ENCODE measurements at places on chromosomes 3 and 15.

- no peak for DNase-seq
These were observed 1.1 kb downstream of the CNBP start for GRCh38 chr3:129182390-129183185.

DNA sequence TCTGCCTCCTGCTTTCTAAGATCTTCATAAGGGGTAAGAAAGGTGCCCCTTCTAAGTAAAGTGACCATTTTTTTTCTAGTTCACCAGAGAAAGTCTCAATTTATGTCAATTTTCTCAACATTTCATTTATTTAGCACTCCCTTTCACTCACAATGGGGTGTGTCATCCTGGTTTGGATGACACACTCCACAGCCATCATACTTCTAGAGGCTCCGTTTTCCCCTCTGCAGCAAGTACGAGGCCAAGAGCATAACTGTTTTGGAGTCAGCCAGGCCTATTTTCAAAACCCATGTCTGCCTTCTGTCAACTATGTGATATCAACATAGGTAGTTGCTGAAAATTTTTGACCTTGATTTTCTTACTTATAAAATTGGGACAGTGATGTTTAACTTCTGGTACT is 703.2 kb downstream of the NLGN1 start:
- DNase-seq, result no peak

- peak; percentile 96 for DNase-seq
These were observed 439.7 kb downstream of the NTRK3 start for GRCh38 chr15:87816811-87817210.

DNA sequence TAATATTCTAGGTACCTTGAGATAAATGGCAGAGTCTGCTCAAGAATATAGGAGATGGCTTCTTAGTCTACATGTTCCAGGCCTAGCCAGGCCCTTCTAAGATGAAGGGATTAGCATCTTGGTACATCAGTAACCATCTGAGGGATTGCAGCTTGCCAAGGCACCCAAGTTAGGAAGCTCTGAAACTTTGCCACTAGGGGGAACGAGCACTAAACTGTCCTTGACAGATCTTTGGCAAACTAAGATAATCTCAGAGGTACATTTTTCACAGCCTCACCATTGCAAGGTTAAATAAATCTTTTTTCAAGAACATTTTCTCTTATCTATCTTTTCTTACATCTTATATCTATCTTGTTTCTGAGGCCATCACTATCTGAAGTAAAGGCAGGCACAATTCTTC is 351.2 kb downstream of the RAP2B start:
- DNase-seq, result no peak

- DNase-seq, result no peak
These were observed 67.6 kb upstream of the CMC1 start for GRCh38 chr3:28173836-28174235.

DNA sequence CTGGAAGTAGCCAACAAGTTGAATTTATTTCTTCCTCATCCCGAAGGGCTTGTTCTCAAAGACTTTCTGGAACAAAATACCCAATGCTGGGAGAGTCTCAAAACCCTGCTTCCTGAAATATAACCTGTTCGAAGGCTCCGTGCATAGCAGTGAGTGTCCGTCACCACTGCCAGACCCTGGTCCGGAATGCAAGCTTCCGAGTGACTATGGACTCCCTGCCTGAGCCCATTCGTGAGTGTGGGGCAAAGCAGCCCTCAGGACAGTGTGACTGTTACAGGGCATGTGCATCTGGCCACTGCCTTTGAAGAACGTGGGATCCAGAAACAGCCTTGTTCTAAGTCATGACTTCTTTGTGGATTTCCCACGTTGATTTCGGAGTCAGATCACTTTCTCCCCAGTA is 214.5 kb upstream of the IGF1R start:
- no peak for DNase-seq

- no peak for DNase-seq
These were observed 2.5 kb downstream of the SEMA3B start for GRCh38 chr3:50271314-50271936.

- no peak for DNase-seq
These were observed 72.4 kb downstream of the TBC1D2B start for GRCh38 chr15:78004919-78005634.

- DNase-seq, result no peak
These were observed 107.1 kb upstream of the TPM1 start for GRCh38 chr15:62935300-62936081.

DNA sequence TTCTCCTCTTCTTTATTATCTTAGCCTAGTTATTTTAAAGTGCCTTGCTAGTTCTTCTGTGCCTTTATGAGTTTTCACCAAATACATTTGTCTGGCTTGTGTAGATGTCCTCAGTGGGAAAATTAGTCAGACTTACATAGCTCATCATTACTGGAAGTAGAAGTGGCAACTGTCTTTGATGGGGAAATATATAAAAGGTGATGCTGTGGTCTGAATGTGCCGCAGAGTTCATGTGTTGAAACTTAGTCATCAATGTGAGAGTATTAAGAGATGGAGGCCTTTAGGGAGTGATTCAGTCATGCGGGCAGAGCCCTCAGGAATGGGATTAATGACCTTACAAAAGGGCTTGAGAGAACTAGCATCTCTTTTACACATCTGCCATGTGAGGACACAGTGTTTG is 6.4 kb upstream of the ERICH6 start:
- DNase-seq, result no peak

GRCh38 chr15:72161361-72162132 is 36.0 kb downstream of the GRAMD2A start:
- no peak for DNase-seq

DNA sequence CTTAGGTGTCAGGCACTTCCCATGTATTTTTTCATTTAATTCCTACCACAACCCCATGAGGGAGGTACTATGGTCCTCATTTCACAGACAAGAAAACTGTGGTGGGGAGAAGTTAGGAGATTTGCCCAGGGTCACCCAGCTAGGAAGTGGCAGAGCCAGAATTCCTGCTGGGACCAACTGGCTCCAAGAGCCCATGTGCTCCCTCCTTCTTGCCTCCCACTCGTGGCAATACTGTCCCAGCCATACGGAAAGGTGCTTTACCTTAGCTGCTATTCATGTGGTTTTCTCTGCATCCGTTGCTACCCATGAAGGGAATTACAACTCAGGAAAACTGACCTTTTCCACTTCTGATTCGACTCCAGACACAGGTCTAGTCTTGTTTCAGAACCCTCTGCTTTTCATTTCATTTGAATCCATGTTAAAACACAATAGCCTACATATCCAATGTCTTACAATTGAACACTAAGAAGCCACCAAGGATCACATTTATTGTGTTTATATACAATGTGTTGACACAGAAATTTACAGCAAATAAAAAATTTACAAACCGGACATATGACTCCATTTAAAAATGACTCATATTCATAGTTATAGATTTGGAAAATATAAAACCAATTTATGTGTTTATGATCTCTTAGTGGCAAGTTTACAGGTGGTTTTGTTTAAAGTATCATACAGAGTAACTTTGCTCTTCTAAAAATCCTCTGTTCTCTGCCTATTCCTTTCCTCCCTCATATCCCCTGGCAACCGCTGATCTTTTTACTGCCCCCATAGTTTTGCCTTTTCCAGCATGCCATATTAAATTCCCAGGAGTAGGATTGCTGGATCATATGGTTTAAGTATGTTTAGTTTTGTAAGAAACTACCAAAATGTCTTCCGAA is 58.8 kb downstream of the BTD start:
- no peak for DNase-seq

DNA sequence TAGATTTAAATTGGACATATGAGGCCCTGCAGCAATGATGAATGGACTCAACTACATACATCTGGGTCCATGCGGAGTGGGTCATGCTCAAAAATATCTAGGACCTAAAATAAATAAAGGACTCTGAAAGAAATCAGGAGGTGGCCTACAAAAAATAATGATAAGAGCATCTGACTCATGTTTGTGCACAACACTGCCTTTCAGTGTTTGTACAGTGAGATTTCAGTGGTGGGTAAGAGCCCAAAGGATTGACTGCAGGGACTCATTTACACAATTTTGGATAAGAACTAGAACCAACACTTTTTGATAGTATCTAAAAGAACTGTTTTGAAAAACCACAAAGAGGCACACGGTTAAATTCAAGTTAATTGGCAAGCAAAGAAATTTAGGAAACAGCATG is 285.5 kb downstream of the SLC9A9 start:
- no peak for DNase-seq

DNA sequence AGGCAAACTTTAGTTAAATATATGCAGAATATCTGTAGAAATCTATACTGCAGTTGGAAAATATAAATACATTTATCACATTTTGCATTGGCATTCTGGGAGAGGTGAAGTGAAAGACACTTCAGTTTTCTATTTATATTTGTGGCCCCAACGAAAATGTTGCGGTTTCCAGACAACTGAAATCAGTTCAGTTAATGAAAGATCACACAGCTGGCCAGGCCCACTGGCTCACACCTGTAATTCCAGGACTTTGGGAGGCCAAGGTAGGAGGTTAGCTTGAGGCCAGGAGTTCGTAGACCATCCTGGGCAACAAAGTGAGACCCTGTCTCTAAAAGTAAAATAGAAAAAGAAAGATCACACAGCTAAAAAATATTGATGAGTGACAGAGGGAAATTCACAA is 11.9 kb upstream of the CLASP2 start:
- DNase-seq, result no peak

GRCh38 chr3:40719660-40720287 is 195.0 kb downstream of the ZNF621 start:
- no peak for DNase-seq

GRCh38 chr15:69290346-69291164 is 8.2 kb upstream of the PAQR5 start:
- no peak for DNase-seq

GRCh38 chr15:58432401-58432800 is 610 bp downstream of the LIPC start:
- no peak for DNase-seq

- no peak for DNase-seq
These were observed 317.1 kb upstream of the TGFBR2 start for GRCh38 chr3:30289324-30289723.

- no peak for DNase-seq
These were observed 34.1 kb upstream of the RASGRP1 start for GRCh38 chr15:38598749-38599148.

DNA sequence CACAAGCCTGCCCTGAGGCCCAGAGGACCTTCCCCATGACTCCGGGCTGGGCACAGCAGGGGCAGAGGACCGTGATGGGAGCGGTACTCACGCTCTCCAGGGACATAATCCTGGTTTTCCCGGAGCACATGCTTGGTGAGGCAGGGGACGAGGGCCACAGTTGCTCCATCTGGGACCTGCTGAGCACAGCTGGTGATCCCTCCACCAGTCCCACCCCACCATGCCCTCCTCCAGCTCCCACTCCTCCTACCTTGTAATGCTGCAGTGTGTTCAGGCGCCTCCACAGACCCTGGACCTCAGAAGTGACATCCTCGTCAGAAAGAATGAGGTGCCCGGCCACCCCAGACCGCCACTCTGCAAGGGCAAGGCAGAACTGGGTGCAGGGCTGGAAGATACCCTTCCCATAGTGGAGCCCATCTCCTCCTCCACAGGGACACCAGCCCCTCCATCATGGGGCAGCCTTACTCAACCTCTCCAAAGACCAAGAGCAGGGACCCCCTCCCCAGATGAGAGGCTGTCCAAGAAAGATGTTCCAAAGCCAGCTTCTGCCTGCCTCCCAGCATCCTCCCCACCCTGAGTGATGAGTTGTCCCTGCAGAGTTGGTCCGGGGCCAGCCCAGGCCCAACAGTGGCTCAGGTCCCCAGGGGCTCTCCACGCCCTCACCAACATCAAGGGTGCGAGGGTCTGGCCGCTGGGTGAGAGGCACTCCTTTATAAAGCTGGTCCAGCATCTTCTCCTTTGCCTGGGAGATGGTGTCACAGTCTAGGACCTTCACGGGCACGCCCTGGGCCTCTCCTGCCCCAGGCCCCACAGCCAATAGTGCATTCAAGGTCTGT is 19.5 kb downstream of the PLXNB1 start:
- no peak for DNase-seq

DNA sequence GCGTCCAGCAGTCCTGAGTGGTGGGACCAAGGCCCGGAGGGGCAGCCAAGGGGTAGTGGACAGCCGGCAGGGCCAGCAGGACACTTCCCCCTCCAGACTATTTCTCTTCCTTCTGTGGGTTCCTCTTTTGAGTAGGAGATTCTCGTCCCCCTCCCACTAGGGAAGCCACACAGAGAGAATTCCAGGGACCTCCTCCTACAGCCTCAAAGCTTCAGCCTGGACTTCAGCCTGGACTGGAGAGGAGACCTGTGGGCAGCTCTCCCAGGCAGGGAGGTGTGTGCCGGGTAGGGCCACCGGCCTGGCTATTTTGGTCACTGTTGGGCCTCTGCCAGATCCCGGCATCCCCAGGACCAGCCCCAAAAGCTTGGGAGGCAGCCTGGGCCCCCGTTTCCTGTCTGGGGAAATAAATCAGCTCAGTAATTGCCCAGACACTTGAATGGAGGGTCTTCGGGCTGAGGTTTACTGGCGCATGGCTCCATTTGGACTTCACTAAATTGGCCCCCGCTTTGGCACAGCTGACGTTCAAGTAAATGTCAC is 1.3 kb downstream of the SLC6A6 start:
- DNase-seq, result no peak

- no peak for DNase-seq
These were observed 218.6 kb downstream of the PTPRG start for GRCh38 chr3:61780016-61780415.

DNA sequence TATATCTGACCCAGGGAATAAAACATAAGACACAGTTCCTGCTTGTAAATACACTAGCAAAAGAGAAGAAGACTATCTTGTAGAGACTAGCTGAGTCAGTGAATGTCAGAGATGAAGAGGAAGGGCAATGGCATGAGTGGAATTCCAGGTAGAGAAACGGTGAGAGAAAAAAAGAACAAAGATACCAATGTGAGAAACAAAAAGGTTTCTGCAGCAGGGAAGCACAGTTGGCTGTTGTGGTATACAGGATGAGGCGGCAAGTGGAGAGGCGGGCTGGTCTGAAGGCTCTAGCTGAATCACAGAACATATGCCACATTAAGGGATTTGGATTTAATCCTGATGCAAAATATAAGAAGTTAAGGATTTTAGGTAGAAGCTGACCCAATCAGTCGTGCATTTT is 17.1 kb upstream of the TASOR start:
- DNase-seq, result no peak

- DNase-seq, result no peak
These were observed 7.9 kb upstream of the KCNMB3 start for GRCh38 chr3:179258820-179259219.

GRCh38 chr3:21750831-21751391 is at the start of gene ZNF385D:
Gene ZNF385D, minus strand, starts transcription at chr3:21751210. Its CDS starts 294 bp downstream, at chr3:21750916.
- DNase-seq, result no peak

- DNase-seq, result no peak
These were observed 1135.7 kb downstream of the IGSF11 start for GRCh38 chr3:117898722-117899522.

DNA sequence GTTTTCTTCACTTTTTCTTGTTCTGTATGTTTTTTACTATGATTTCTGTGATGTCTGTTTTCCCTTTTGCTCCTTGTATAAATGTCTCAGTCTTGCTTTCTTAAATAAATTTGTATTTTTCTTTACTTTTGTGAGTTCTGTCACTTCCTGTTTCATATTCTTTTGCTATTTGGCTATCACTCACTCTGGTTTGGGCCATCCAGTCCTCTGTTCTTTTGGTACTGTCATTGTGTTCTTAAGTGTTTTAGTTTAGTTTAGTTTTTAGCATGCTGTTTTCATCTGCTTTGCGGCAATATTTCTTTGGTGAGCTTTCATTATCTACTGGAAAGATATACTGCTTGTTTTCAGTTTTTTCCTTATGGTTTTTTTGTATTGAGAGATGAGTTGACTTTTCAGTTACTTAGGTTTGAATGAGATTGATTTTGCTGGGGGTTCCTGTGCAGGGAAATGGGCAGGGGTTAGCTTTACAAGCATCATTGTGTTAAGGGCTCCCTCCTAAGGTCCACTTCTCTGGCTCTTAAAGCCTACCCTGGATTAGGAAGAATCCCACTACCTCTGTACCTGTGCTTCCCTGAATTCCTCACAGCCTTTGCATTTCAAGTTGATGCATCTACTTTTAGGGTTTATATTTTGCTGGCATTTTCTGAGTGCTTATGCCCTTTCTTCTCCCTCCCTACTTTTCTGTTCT is 35.1 kb downstream of the PDCD6IP start:
- no peak for DNase-seq
